ENCODE measurements at places on chromosomes 6 and 20. TPM values are rescaled to one million over a fixed set of nuclear protein-coding genes. Genes with fewer than 3 reads are reported as not detected.

Gene XPO5
- 47.6 TPM for total RNA-seq

Gene MLIP
- not detected for total RNA-seq

Gene RIMS4
- not detected for total RNA-seq

Gene SLPI
- total RNA-seq = not detected

Gene MATN4
- total RNA-seq = not detected

Gene IYD
- not detected for total RNA-seq

Gene SNX14
- total RNA-seq = 109 TPM

Gene ZBTB9
- 3.8 TPM for total RNA-seq

Gene RBBP8NL
- not detected for total RNA-seq

Gene ABHD16B
- total RNA-seq = not detected

Gene TMC2
- total RNA-seq = 1.3 TPM

Gene BEND3
- 1.6 TPM for total RNA-seq

Measured in natural killer cell (primary cell).